ENCODE measurements at places on chromosomes 4 and X.

DNA sequence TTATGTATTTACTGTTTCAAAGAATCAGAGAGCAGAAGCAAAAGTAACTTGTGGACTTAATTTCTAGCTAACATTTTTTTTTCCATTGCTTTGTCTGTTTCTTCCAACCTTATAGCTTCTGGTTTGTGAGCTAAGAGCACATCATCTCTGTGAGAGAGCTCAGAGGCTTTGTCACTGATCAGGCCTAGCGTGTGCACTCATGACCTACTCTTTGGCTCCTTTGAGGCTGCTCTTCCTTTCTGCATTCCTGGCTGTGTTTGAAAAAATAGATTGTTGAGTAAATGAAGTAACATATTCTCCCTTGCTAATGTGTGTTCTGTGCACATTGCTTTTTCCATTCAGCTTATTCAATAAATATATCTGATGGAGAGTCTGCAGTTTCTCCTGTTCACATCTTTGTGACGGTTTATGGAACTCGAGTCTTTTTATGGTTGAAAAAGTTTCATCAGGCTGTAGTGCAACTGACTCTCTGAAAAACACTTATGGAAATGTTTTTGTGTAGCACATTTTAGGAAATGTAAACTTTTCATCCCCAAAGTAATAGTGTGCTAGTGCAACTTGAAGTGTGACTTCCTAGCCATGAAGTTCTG lies 133.0 kb downstream of the RAPGEF2 start:
- no peak for DNase-seq

DNA sequence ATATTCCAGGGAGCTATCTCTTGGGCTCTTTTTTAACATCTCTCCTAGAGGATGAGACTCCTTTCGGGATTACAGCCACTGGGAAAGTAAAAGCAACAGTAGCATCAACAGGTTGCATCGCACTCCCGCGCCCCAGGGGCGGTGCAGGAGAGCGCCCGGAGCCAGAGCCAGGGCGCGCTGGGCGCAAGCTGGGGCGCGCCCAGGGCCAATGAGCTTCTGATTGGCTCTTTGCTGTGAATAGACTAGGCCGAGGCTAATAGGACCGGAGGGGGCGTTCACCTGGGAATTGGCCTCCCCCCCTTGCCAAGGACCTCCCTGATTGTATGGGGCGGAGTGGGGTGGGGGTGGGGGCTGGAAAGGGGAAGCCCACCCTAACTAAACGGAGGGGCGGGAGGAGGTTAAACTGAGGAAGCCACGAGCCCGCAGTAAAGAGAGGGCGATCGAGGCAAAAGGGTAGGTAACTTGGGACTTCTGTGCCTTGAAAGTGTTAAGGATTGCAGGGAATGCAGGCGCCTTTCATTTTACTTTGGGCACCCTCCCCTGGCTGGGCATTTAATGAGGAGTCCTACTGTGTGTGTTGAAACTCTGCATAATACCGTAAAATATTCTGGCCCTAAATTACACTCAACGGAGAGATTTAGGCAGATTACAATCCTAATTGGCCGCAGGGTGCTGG lies 1.1 kb upstream of the ATOH1 start:
- no peak for DNase-seq

- no peak for DNase-seq
Observed at GRCh38 chr4:158760866-158761265, 8.0 kb upstream of the FNIP2 start.

DNA sequence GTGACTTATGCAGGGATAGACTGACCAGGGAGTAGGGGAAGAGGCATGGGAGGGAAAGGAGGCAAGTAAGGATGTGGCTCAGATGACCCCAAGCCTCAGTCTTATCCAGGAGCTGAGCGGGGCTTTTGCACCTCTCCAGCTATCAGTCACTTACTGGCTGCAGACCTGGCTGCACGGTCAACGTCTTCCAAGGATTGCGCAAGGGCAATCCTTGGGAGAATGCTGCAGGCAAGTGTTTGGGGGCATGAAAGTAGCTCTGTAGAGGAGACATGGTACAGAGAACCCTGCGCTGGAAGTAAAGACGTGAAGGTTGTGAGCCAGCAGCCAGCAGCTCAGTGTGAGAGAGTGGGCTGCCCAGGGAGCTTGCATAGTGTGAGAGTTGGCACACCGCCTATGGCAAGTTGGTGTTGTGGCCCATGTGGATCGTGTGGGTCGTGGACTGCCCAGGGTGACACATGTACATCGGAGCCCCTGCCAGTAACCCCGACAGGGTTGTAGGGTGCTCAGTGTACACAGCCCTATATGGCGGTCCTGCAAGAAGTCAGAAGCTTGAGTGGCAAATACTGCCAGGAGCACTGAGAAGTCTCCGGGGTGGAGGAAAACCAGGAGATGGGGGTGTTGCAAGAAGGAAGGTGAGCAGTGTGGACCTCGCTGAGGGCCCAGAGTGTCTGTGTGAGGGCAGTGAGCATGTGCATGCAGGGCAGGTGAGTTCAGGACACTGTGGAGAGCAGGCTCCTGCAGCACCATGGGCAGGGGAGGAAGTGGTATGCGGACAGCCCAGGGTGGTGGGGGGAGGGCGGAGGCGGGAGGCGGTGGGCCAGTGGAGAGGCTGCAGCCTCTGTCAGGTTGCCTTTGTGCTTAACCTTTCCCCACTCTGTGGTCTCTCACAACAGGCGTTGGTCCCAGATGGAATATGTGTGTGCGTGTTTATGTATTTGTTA lies 50.9 kb downstream of the KIT start:
- DNase-seq, result no peak

- no peak for DNase-seq
Observed at GRCh38 chr4:128525992-128526630, 238.5 kb upstream of the PGRMC2 start.

DNA sequence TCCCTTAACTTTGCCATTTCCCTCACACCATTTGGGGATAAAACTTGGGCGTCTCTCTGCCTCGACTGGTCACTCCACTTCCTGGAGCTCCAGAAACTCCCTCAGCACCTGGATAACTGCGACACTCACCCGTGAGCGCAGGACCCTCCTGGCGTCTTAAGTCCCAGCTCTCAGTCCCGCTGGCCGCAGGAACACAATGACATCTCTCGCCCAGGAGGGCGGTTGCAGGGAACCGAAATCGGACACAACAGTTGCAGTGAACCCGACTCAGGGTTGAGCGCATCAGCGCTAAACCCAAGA lies 370.9 kb upstream of the SMIM31 start:
- DNase-seq, result no peak
